ENCODE measurements at places on chromosomes 6 and 20.

- DNase-seq: no peak
These were observed 438.4 kb upstream of the SPTLC3 start for GRCh38 chr20:12570371-12570770.

DNA sequence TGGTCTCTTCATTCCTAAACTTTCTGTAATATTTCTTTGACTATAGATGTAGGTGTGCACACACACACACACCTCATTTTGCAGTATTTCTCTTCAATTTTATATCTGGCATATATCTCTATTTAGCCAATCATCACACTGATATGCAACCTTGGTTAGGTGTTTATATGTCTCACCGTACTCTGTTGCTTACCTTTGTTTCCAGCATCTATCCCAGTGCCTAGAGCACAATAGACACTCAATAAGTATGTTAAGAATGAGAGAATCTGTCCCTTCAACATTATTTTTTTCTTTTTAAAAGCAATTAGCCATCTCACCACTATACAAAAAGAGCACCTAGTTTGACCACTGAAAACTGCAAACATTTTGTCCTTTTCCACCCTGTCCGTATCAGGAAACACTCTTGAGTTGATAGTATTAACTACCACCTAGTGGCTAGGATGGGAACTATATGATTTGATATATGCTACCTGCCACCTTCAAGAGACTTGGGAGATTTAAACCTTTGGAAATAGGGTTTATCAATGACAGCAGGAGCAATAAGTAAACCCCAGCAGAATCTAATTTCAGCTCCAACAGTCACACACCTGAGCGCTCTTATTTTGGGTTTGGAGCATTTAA is 48.7 kb upstream of the RSPO3 start:
- DNase-seq: no peak

GRCh38 chr6:17869753-17870050 is 117.7 kb downstream of the KIF13A start:
- no peak for DNase-seq

DNA sequence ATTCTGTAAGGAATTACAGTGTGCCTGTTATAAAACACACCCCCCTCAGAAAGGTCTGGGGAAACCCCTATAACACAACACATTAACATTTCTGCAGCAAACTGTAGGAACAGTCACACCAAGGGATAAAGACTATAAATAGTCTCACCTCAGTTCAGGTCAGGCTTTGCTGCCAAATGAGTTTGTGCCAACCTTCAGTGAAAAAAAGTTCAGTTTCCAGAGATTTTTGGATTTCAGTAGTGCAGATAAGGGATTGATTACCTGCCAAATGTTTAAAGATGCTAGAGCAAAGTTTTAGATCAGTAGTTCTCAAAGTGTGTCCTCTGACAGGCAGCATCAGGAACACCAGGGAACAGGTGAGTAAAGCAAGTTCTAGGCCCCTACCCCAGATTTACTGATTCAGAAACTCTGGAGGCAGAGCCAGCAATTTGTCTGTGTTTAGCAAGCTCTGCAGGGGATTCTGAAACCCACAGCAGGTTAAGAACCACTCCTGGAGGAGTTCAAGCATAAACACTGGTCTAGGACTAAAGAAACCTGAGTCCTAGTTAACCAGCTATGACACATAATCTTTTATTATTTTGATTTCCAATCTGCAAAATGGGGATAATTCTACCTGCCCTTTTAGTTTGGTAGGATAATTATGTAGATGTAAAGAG is 111.0 kb downstream of the RCAN2 start:
- DNase-seq: no peak

- DNase-seq: no peak
These were observed 20.7 kb upstream of the TBC1D22B start for GRCh38 chr6:37236921-37237320.

- no peak for DNase-seq
These were observed 34.5 kb downstream of the SYTL3 start for GRCh38 chr6:158684311-158684710.

GRCh38 chr6:37807656-37808055 is 11.9 kb upstream of the ZFAND3 start:
- no peak for DNase-seq

DNA sequence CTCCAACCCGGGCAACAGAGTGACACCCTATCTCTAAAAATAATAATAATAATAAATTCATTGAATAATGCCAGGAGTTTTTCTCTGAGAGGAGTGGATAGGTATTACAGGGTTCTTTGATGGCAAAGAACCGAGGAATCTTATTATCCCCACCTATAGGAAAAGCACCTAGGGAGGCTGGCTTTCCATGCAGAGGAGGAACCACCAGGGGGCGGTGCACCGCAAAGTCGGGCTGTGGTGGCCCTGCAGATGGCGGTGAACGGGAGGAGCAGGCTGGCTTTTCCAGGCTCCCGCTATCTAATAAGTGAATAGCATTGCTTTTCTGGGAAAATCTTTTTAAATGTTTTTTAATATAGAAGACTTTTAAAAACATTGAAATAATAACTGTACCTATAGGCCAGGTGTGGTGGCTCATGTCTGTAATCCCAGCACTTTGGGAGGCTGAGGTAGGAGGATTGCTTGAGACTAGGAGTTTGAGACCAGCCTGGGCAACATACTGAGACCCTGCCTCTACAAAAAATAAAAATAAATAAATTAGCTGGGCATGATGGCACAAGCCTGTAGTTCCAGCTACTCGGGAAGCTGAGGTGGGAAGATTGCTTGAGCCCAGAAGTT is 864.2 kb downstream of the KIF16B start:
- peak; percentile 10 for DNase-seq

- no peak for DNase-seq
These were observed 4.3 kb downstream of the PSMG4 start for GRCh38 chr6:3263096-3263495.

- no peak for DNase-seq
These were observed 276.0 kb downstream of the TFAP2A start for GRCh38 chr6:10138917-10139316.

GRCh38 chr6:163200289-163200688 is 214.2 kb upstream of the QKI start:
- DNase-seq: no peak
